ENCODE measurements at places on chromosomes 11 and 22. TPM values are rescaled to one million over a fixed set of nuclear protein-coding genes. Genes with fewer than 3 reads are reported as not detected.
A peak's percentile ranks its signal among the peaks of the same experiment; 100 is the strongest.

- DNase-seq: no peak
Observed at GRCh38 chr22:29032014-29032475, 29.6 kb downstream of the C22orf31 start.

TANGO2 gene
- 33.4 TPM for total RNA-seq

DNA sequence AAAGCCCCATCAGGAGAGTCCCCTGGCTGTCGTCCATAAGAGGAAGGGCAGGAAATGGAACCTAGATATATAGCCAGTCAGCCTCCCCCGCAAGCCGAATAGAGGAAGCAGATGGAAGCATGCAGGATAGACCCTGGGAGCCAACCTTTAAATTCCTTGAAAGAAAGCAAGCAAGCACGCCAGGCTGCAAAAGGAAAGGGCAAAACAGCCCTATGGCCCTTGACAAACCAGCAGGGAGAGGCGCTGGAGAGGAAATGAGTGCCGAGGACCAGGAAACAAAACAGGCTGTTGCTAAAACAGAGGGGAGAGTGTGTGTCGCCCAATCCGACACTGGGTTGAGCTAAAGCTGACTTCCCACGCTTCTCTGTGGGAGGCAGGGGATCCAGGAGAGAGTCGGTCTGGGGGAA is 203.5 kb upstream of the MTNR1B start:
- DNase-seq: peak; percentile 56

GRCh38 chr11:101470881-101471520 is 112.8 kb downstream of the TRPC6 start:
- peak; percentile 29 for DNase-seq

- DNase-seq: peak; percentile 91
Observed at GRCh38 chr11:92296138-92296515, 71.5 kb downstream of the FAT3 start.

IL10RA gene
- total RNA-seq: 0.26 TPM

EFCAB6 gene
- total RNA-seq: 1.5 TPM

GRCh38 chr22:42343121-42343454 is 72.6 kb upstream of the TCF20 start:
- peak; percentile 13 for DNase-seq

DNA sequence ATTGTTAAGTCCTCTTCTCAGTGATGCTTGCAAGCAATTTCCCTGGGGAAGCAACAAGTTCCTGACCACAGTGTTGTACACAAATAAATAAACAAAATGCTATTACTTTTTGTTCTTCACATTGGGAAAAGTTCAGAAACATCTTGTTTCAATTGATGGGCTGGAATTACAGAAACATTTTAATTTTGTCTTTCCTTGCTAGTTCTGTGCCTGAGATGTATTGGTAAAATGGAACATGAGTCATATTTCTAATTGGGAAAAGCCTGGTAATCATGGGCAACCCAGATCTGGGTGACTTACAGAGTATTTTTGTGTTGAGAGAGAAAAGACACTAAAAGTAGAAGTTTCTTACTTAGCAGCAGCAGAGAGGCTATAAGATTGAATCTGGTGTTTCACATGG is 576 bp upstream of the BLID start:
- DNase-seq: no peak

- no peak for DNase-seq
Observed at GRCh38 chr22:29334696-29335344, 19.3 kb upstream of the RASL10A start.

TSG101 gene
- total RNA-seq: 78.4 TPM

- no peak for DNase-seq
Observed at GRCh38 chr11:97955595-97955994, 1065.2 kb upstream of the CNTN5 start.

GRCh38 chr11:19060629-19061028 is at the start of gene MRGPRX2:
MRGPRX2 (minus strand) TSS chr11:19060717; CDS start chr11:19056402, 4,315 bp downstream.
- no peak for DNase-seq

- DNase-seq: no peak
Observed at GRCh38 chr11:87251560-87251959, 213.8 kb downstream of the TMEM135 start.

- no peak for DNase-seq
Observed at GRCh38 chr22:49636649-49637048, 191.0 kb downstream of the BRD1 start.

DNA sequence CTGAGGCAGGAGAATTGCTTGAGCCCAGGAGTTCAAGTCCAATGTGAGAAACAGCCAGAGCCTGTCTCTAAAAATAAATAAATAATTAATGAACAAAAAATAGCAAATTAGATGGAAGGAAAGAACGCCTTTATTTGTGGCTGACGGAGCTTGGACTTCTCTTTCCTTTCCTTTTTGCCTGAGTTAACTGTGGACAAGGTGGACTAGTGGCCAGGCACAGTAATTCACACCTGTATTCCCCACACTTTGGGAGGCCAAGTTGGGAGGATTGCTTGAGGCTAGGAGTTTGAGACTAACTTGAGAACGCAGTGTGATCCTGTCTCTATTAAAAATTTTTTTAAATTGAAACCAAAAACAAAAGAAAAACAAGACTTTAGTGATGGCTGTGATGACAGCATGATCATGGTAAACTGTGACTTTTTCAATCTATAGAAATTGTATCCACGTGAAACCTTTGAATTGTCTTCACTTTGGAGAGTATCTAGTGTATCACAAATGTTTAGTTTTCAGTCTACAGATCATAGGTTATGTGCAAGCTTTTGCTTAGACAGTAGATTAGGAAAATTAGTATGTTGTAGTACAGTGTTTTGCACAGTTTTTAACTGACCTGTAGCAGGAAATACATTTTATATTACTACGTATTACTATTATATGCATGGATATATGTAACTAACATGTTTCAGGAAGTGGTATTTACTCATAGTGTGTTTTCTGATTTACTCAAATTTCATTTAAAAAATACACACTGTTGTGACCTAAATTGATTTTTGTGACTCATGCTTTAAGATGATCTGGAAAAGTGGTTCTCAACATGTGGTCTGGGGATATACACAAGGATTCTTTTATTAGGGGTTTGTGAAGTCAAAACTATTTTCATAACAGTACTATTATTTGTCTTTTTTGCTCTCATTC is 42.1 kb downstream of the KDM2A start:
- peak; percentile 51 for DNase-seq

ARRB1 gene
- 6.2 TPM for total RNA-seq

GRCh38 chr11:69686452-69686851 is 11.3 kb upstream of the LTO1 start:
- DNase-seq: no peak

LDHAL6A gene
- total RNA-seq: not detected

GRCh38 chr11:123086305-123086704 is 24.4 kb upstream of the HSPA8 start:
- DNase-seq: no peak

OR51E2 gene
- not detected for total RNA-seq

FGF19 gene
- total RNA-seq: not detected

All from fibroblast of lung (primary cell).